A549 treated with DMSO at 1 μM for 4 hours (cell line): ENCODE measurements at places on chromosomes 7 and 10. TPM values are rescaled to one million over a fixed set of nuclear protein-coding genes. Genes with fewer than 3 reads are reported as not detected.

The SLC16A12 gene
- total RNA-seq: 0.02 to 0.04 TPM in 2 of 5 replicates, not detected in the others

The GRID1 gene
- 0.19 to 0.38 TPM (median 0.30 TPM) in 5 replicates for total RNA-seq

The LRRC18 gene
- total RNA-seq: not detected in 5 replicates

The WNT8B gene
- total RNA-seq: 0.07 TPM in 1 of 5 replicates, not detected in the others

The FAM237B gene
- not detected in 5 replicates for total RNA-seq

The TAS2R41 gene
- total RNA-seq: not detected in 5 replicates
